Occipital lobe (tissue), 3 donors: ENCODE measurements at places on chromosomes 7 and 10. TPM values are rescaled to one million over a fixed set of nuclear protein-coding genes. Genes with fewer than 3 reads are reported as not detected.

DNA sequence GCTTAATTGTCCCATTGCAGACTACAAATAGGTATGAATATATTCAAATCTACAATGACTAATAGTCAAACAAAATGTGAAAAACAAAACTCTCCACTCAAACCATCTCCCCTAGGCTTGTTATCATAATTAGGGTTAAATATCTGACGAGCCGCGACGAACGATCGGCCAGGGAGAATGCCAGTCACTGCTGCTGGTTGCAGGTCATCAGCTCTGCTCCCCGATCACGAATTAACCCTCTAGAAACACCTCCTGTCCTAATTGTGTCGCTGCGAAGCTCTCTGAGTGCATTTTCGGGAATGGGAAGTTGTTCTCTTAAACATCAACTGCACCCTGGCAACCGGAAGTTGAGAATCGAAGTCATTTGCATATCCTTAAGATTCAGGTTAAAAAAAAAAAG is 167.3 kb downstream of the TCERG1L start:
- DNase-seq: no peak

DNA sequence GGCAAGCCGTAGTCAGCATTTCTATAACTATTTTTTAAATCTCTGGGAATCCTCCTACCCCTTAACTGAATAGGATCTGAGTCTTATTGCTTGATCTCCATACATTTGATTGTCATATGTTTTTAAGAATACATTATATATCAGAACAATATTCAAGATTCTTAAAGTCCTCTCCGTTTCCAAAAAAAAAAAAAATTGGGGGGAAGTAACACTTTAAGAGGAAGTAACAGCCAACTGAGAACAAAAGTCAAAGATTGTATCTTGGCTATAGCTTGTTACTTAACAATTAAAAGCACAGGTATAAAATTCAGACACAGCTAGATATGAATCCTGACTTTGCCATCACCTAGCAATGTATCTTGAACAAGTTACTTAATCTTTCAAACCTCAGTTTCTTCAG is 169.9 kb upstream of the ADO start:
- DNase-seq: no peak

- DNase-seq: no peak
Measured at GRCh38 chr7:75642810-75643486, 95.8 kb downstream of the HIP1 start.

Gene NME8
- not detected for total RNA-seq

DNA sequence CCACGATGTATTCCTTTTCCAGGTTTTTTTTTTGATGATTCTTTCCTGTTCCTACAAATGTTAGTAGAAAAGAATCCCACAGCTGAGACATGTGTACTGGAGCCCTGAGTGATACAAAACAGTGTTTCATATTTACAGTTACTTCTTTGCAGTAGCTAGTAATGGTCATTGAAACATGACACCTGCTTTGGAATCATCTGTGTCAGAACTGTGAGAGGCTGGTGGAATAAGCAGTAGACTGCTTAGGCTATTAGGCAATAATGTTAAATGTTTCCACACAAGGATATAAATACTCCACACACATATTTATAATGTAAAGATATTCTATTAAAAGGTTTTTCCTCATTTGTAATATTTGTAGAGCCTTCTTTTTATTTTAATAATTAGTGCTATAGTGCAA is 394.0 kb downstream of the THSD7A start:
- DNase-seq: no peak
